ENCODE measurements at places on chromosomes 2 and 18. TPM values are rescaled to one million over a fixed set of nuclear protein-coding genes. Genes with fewer than 3 reads are reported as not detected.

Gene MALL
- total RNA-seq = 28.3 TPM

Gene SP5
- total RNA-seq = not detected

Gene GREB1L
- total RNA-seq = 7.4 TPM

Gene MYL1
- total RNA-seq = not detected

GRCh38 chr18:64674694-64675093 is 525.8 kb upstream of the LINC00305 start:
- no peak overlapping the region for H3K27ac ChIP-seq
- H3K4me1 ChIP-seq = no peaks in the 10 kb centered on the region
- peaks cover 8% of the 10 kb centered on the region for H3K27me3 ChIP-seq
- no peaks in the 10 kb centered on the region for H3K36me3 ChIP-seq

GRCh38 chr2:237256887-237257286 is 157.1 kb downstream of the COL6A3 start:
- ATAC-seq = peak; percentile 84
- no peaks in the 10 kb centered on the region for H3K27me3 ChIP-seq
- H3K4me3 ChIP-seq = no peak overlapping the region
- peak overlapping the region; percentile 81 for H3K27ac ChIP-seq

Gene INPP5D
- 6.5 TPM for total RNA-seq

DNA sequence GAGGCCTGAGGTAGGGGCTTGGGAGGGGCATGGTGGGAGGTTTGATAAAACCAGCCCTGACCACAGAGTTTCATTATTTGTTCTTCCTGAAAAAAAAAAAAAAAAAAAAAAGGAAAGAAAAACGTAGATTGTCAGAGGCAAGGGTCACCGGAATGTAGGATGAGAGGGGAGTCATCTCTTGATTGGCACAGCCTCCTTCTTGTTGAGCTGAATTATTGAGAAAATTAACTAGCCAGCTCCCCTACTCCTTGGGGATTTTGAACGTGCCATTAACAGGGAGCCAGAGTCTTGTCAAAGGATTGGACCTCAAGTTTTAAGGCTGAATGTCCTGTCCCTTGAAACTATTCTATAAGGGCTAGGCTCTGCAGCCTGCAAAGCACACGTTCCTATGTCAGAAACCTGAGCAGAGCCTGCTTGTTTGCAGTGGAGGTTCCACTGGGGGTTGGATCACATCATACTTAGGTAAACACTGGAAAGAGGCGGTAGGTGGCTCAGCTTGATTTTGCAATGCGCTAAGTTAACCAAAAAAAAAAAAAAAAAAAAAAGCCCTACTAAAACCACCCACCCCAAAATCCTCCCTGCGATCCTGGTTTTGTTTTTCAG is 2.3 kb downstream of the INHBB start:
- H3K36me3 ChIP-seq = no peaks in the 10 kb centered on the region
- H3K27ac ChIP-seq = no peak overlapping the region
- H3K4me3 ChIP-seq = no peak overlapping the region
- H3K27me3 ChIP-seq = peaks cover 79% of the 10 kb centered on the region

- H3K4me1 ChIP-seq = no peaks in the 10 kb centered on the region
- no peak for ATAC-seq
- H3K36me3 ChIP-seq = no peaks in the 10 kb centered on the region
- peaks cover 52% of the 10 kb centered on the region for H3K27me3 ChIP-seq
Measured at GRCh38 chr2:233976690-233977294, 59.6 kb downstream of the TRPM8 start.

Gene AOX1
- 125 TPM for total RNA-seq

- H3K4me1 ChIP-seq = peaks cover 51% of the 10 kb centered on the region
- H3K27ac ChIP-seq = peak overlapping the region; percentile 72
- no peaks in the 10 kb centered on the region for H3K27me3 ChIP-seq
- no peaks in the 10 kb centered on the region for H3K36me3 ChIP-seq
Measured at GRCh38 chr2:217790195-217790594, 212.6 kb downstream of the TNS1 start.

Gene PLEK
- 6.7 TPM for total RNA-seq

DNA sequence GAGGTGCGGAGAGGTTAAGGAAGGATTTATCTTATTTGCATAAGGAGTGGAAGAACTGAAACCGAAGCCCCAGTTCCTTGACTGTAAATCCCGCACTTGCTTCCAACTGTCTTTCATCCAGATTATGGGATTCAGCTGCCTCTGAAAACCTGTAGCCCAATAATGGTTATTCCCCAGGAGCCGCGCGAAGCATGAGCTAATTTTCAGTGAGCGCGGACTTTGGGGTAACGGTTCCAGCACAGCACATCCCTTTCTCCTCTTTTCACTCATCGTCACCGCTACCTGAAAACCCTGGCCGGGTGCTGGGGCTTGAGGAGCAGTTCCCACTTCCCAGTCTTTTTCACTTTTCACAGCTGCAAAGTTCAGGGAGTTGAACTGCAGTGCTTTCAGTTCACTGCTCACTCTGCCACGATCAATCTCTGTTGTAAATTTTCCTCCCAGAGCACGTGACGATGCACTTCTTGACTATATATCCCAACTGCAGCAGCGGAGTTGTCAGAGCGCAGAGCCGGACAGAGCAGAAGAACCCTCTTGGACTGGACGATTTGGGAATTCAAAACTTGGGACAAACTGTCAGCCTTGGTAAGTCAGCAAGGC is at the start of gene KCNE4:
KCNE4 (plus strand) TSS at position 498 of the 597 bp plus-strand sequence. CDS start 641 bp downstream, outside the sequence.
- no peak for ATAC-seq
- peaks cover 22% of the 10 kb centered on the region for H3K4me1 ChIP-seq
- peak within 1 kb of the TSS; percentile 56 for H3K4me3 ChIP-seq
- H3K27me3 ChIP-seq = no peaks in the 10 kb centered on the region

- H3K27ac ChIP-seq = peak overlapping the region; percentile 93
- H3K4me1 ChIP-seq = no peaks in the 10 kb centered on the region
- H3K27me3 ChIP-seq = no peaks in the 10 kb centered on the region
- ATAC-seq = no peak
Measured at GRCh38 chr18:26653943-26654615, 105.7 kb upstream of the KCTD1 start.

DNA sequence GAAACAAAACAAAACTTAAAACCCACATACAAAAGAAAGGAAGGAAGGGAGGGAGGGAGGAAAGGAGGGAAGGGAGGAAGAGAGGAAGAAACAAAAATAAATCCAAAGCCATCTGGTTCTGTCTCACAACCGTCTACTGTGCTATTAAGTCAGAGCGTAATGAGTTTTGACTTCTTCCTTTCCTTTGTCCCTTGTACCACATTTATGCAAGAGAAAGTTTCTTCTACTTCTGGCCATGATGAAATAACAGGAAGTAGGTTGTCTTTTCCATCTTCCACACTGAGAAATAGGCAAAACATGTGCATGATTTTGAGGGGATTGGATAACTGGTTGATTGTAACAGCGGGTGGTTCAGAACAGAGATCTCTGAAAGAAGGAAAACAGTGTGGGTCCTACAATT is 121.4 kb downstream of the CTAGE1 start:
- no peak overlapping the region for H3K27ac ChIP-seq
- H3K4me1 ChIP-seq = no peaks in the 10 kb centered on the region
- ATAC-seq = no peak
- H3K27me3 ChIP-seq = peaks cover 4% of the 10 kb centered on the region
- H3K36me3 ChIP-seq = no peaks in the 10 kb centered on the region
- no peak overlapping the region for H3K4me3 ChIP-seq

Gene ANKRD23
- total RNA-seq = 4.0 TPM

GRCh38 chr2:100801402-100801801 is 18.5 kb upstream of the NPAS2 start:
- H3K27me3 ChIP-seq = no peaks in the 10 kb centered on the region
- no peak overlapping the region for H3K27ac ChIP-seq

GRCh38 chr18:54181856-54182602 is 42.4 kb downstream of the MBD2 start:
- no peaks in the 10 kb centered on the region for H3K4me1 ChIP-seq
- ATAC-seq = no peak
- no peak overlapping the region for H3K4me3 ChIP-seq
- H3K36me3 ChIP-seq = peaks cover 27% of the 10 kb centered on the region

DNA sequence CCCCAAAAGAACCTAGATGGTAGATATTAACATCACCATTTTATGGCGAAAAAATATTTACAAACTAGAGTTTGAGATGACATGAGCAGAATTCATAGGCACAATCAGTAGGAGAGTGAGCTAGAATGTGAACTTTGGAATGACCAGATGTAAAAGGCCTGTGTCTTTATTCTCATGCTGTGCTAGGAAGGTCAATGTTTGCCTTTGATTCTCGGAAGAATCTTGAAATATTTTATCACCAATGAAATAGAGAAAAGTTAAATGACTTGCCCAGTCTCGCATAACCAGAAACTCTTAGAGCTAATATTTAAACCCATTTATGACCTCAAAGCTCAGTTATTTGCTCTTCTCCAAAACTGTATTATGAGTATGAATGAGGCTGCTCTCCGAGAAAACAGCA is 9.2 kb upstream of the REG3G start:
- ATAC-seq = no peak
- no peaks in the 10 kb centered on the region for H3K27me3 ChIP-seq
- H3K36me3 ChIP-seq = no peaks in the 10 kb centered on the region
- no peak overlapping the region for H3K4me3 ChIP-seq
- no peaks in the 10 kb centered on the region for H3K4me1 ChIP-seq

GRCh38 chr2:190679813-190680591 is 31.1 kb downstream of the NAB1 start:
- peaks cover 7% of the 10 kb centered on the region for H3K36me3 ChIP-seq
- no peaks in the 10 kb centered on the region for H3K4me1 ChIP-seq
- H3K27ac ChIP-seq = no peak overlapping the region
- H3K4me3 ChIP-seq = no peak overlapping the region
- ATAC-seq = peak; percentile 71

Gene KCNJ3
- total RNA-seq = 0.94 TPM

GRCh38 chr2:200777275-200777674 is 34.4 kb upstream of the BZW1 start:
- no peak overlapping the region for H3K4me3 ChIP-seq
- no peaks in the 10 kb centered on the region for H3K36me3 ChIP-seq
- H3K4me1 ChIP-seq = no peaks in the 10 kb centered on the region
- H3K27me3 ChIP-seq = no peaks in the 10 kb centered on the region

DNA sequence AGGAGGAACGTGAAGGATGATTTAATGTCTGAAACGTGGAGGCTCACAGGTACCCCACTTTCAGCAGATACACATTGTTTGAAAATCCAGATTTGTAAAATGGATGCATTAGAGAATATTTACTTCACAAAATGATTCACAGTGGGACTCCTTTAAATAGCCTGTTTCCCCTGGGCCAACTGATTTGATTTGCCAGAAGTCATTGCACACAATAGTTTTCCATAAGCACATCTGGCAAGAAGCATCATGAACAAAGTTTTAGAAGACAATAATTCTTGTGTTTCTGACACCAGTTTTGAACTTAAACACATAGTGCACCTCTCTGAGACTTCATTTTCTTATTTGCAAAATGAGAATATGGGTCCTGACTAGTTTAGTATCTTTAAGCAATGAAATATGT is 451.4 kb upstream of the SLC14A2 start:
- ATAC-seq = no peak
- H3K36me3 ChIP-seq = no peaks in the 10 kb centered on the region
- no peak overlapping the region for H3K4me3 ChIP-seq
- H3K27ac ChIP-seq = no peak overlapping the region
- H3K4me1 ChIP-seq = no peaks in the 10 kb centered on the region

DNA sequence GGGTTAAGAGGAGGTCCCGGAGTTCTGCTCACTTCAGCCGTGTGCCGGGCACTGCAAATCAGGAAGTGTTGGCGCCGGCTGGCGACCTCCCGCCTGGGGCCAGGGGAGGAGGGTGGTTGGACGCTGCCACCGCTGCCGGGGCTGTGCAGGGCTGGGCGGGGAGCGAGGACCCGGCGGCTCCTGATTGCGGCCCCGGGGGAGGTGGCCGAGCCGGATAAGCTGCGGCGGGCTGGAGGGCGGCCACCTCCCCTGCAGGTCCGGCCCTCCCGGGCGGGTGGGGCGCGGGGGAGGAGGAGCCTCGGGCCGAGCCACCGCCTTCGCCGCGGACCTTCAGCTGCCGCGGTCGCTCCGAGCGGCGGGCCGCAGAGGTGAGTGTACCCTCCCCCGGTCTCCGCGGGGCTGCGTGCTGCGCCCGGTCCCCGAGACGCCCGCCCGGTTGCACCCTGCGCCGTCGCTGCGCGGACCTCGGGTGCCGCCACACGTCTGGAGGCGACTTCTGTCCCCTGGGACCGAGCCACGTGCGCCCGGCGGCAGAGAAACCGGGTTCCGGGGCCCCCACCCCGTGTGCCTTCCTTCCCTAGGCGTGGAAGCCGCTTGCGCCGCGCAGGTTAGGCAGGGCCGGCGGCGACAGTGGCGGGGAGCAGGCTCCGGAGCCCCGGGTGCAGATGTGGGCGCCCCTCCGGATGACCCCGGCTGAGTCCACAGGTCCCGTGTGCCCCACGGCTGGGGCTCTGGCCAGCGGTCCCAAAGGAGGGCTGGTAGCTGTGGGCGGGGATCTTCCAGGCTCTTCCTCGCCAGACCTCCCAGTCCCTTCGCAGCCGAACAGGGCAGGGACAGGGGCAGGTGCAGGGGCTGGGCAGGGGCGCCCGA is at the start of gene STEAP3:
STEAP3 (plus strand) TSS at position 314 of the 870 bp plus-strand sequence. CDS start 7,179 bp downstream, outside the sequence.
- H3K27ac ChIP-seq = peak within 1 kb of the TSS; percentile 71
- peak within 1 kb of the TSS; percentile 73 for H3K4me3 ChIP-seq
- peak; percentile 88 for ATAC-seq
- peaks cover 13% of the 10 kb centered on the region for H3K4me1 ChIP-seq
- no peaks in the 10 kb centered on the region for H3K36me3 ChIP-seq
- peaks cover 15% of the 10 kb centered on the region for H3K27me3 ChIP-seq

GRCh38 chr18:51128533-51128932 is 68.9 kb downstream of the MEX3C start:
- H3K27me3 ChIP-seq = peaks cover 7% of the 10 kb centered on the region
- H3K4me1 ChIP-seq = no peaks in the 10 kb centered on the region
- H3K27ac ChIP-seq = no peak overlapping the region

Gene EFEMP1
- 93.9 TPM for total RNA-seq

DNA sequence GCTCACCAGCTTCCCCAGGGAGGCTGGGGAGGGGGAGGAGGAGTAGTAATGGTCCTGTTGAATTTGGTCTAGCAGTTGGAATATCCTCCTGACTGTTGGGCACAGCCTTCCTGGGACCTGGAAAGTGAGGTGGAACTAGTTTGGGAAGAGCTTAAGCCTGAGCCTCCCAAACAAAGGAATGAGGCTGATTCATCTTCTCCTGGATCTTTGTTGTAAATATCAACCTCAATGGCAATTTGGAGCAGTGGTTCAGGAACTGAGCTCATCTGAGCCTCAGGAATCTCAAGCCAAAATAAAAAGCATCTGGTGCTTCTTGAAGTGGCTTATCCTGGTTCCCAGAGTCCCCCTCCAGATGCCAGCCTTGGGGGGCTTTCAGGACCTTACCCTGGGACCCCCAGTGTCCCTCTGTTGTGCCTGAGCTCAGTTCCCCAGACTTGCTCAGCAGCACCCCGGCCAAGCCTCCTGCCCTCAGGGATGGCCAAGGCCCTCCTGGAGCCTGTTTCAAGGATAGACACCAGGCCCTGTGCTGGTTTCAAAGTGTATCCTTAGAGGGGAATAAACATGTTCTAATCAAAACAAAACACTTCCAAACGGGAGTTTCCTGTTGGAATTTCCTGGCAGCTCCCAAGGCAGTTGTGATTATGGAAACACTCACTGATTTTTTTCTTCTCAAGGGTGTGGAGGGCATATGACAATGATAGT is 112.6 kb downstream of the DDX1 start:
- H3K36me3 ChIP-seq = no peaks in the 10 kb centered on the region
- no peak for ATAC-seq
- no peaks in the 10 kb centered on the region for H3K27me3 ChIP-seq
- no peaks in the 10 kb centered on the region for H3K4me1 ChIP-seq

- no peaks in the 10 kb centered on the region for H3K4me1 ChIP-seq
- H3K27ac ChIP-seq = no peak overlapping the region
- H3K27me3 ChIP-seq = no peaks in the 10 kb centered on the region
- no peak overlapping the region for H3K4me3 ChIP-seq
- H3K36me3 ChIP-seq = peaks cover 1% of the 10 kb centered on the region
- ATAC-seq = no peak
Measured at GRCh38 chr2:72765997-72766609, 59.7 kb downstream of the EXOC6B start.

- H3K27me3 ChIP-seq = peaks cover 10% of the 10 kb centered on the region
- H3K36me3 ChIP-seq = no peaks in the 10 kb centered on the region
- no peak overlapping the region for H3K4me3 ChIP-seq
- H3K27ac ChIP-seq = no peak overlapping the region
- H3K4me1 ChIP-seq = no peaks in the 10 kb centered on the region
- ATAC-seq = no peak
Measured at GRCh38 chr18:24818441-24818840, 358.0 kb downstream of the HRH4 start.
